Tibial nerve (tissue), 4 donors: ENCODE measurements at places on chromosomes 5 and 9. TPM values are rescaled to one million over a fixed set of nuclear protein-coding genes. Genes with fewer than 3 reads are reported as not detected.

Gene GMCL2
- total RNA-seq = not detected

GRCh38 chr9:124052401-124052800 is 40.8 kb downstream of the LHX2 start:
- DNase-seq = no peak

DNA sequence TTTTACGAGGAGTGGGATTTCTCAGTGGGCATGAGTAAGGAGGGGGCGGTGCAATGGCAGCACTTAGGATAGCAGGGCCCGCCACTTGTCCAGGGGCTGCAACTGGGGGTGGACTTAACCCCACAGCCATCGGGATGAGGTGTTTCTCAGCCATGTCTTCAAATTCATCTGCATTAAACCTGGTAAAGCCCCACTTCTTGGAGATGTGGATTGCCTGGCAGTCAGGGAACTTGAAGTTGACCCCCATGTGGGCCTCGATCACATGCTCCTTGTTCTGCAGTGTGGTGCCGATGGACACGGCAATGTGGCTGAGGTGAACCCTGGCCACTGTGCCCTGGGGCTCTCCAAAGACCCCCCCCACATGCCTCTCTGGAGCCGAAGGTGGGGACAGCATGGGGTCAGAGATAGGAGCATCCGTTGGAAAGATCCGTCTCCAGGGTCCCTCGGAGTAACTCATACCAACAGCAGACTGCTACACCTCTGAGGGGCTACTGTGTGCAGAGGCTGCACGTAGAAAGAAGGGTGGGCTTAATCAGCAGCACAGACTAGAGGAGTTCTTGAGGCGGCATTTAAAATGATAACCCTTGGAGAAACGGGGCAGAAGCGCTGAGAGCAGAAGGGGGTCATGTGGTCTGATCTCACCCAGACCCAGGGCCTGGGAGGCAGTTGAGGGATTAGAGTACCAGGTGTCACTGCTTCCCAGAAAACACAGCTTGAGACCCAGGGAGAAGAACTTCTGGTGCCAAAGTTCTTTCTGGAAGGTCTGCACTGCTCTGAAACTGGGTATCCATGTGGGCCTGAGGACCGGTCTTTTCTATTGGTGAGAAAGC is 141.4 kb downstream of the MTX3 start:
- no peak for DNase-seq

DNA sequence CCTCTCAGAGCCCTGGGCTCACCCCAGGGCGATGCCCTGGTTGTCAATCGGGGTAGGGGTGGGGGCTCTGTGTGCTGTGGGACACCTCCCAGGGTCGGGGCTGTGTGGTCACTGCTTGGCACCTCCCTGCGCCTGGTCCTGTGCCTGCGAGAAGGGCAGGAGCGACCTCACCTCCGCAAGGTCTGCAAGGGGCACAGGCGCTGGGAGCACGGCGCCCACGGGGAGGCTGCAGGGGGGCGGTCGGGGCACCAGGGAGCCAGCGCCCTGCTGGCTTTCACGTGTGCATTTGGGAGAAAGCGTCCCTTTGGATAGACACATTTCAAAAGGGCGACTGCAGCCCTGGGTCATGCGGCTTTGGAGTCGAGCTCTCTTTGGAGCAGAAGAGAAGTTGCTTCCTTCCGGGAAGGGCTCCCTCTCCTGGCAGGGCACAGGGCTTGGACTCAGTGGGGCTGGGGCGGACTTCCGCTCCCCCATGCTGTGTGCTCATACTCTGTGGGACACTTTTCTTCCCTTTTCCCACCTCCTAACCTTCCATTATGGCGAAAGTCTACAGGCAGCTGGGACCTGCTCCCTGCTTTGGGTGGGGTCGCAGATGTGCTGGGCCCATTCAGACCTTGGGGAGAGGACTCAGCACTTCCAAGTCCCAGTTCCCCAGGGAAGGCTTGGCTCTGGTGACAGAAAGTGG is 52.9 kb upstream of the SLC28A3 start:
- DNase-seq = no peak

DNA sequence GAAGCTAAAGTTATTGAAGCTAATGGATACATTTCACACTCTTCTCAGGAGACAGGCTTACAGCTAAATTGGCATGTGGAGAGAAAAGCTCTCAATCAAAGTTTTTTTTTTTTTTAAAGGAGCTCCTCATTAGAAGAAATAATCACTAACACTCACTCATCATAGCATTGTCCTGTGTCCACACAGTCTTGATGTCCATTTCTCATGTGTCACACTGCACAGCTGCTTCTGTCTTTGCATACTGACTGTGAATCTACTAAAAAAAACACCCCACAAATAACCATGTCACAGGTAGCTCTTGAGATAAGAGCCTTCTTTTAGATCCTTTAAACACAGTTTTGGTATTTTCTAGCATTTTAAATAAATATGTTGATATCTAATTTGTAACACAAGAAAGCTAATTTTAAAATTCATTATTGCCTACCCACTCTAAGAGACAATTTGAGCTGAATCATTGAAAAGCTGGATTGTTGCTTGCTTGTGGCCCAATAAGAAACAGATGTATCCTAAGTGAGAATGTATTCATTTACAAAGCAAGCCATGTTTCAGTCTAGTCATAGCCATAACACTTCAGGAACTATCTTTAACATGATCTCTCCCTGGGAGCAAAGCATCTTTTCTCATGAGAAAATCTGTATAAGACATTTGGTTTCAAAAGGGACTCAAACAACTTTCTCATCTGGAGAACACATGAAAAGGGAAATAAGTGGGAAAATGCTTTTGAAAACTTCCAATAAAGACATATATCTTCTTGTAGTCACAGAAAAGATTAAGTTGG is 48.1 kb upstream of the PCSK1 start:
- DNase-seq = no peak

GRCh38 chr9:93458712-93459111 is 5.3 kb upstream of the FAM120AOS start:
- no peak for DNase-seq

GRCh38 chr9:92315456-92315855 is 9.7 kb downstream of the NOL8 start:
- DNase-seq = no peak

- DNase-seq = no peak
These were observed 383.3 kb upstream of the SLC30A5 start for GRCh38 chr5:68710514-68710913.

- DNase-seq = no peak
These were observed 57.2 kb downstream of the KCNN2 start for GRCh38 chr5:114419067-114419388.

Gene MLANA
- total RNA-seq = not detected

DNA sequence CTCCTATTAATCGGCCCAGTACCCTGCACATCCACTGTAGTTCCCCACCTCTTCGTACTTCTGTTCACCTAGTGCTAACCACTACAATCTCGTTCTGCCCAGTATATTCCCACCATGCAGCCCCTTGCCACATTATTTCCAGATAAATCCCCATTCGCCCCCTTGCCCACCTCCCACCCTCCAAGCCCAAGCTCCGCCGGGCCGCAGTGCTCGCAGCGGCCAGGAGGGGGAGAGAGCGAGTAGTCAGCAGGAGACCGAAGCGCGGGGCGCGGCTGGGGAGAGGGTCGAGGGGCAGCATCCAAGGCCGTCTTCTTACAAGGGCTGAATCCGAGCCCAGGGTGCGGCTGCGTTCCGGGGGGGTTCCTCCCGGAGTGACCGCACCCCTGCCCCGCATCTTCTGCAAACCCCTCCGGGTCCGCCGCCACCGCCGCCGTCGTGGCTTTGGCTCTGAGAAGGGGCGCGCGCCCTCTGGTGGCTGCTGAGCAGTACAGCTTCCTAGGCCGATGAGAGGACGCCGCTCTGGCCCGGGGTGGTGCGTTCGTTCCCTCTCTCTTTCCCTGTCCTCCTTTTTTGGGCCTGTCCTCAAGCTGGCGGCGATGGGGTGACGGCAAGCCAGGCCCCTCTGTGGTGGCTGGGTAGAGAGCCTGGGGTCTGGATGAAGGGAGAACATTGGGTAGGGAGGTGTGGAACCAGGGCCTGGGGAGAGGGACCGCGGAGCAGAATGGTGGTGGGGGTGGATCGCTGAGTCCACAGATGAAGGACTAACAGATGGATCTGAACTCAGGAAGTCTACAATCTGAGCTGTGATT is 30.0 kb upstream of the PSD2 start:
- peak; percentile 62 for DNase-seq

- DNase-seq = peak; percentile 19
These were observed 949 bp downstream of the SERINC5 start for GRCh38 chr5:80254767-80255430.
